Fibroblast of skin of right quadriceps (primary cell): ENCODE measurements at places on chromosomes 12 and 14.
A peak's percentile ranks its signal among the peaks of the same experiment; 100 is the strongest.

DNA sequence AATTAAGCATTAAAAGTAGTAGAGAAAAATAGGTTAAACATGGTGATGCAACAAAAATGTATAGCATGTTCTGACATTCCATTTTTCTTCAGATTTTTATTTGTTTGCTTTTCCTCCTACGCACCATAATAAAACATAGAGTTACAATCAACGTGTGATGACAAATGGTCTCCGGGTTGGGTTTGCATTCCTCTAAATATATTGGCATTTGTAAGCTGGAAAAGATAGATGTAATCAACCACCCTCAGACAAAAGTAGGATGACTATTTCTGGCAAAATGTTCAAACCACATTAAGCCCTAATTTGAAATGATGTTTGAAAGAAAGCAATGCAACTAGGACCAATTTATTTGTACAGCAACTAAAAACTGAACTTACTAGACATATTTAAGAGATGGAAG is 58.4 kb downstream of the SLC25A21 start:
- DNase-seq: peak; percentile 42

GRCh38 chr12:6635375-6635855 is 344 bp downstream of the LPAR5 start:
- peak; percentile 25 for DNase-seq

- no peak for DNase-seq
Measured at GRCh38 chr12:46590991-46591703, 218.6 kb upstream of the SLC38A2 start.

DNA sequence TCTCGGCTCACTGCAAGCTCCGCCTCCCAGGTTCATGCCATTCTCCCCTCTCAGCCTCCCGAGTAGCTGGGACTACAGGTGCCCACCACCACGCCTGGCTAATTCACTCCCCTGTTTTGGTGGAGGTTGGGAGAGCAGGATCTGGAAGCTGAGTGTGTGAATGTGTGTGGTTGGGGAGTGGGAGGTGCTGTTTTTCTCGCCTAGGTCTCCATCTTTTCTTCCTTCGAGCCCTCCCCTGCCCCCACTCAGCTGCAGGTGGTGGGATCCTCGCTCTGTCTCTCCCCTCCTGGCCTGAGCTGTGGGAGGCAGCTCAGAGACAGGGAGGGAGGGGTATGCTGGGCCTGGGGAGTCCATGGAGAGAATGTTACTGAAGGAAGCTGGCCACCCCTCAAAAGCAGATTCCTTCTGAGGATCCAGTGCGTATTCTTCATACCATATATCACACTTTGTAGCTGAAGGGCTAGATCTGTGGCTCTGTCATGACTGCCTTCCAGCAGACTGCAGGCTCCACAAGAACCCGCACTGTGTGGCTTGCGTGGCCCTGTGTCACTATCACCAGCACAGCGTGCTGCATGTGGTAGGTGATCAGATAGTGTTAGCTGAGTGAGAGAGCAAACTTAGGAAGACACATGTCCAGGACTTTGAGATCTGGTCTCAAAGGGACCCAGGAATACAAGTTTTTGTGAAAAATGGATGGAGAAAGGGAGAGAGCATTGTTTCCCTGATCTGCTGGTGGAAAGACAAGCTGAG is 2.8 kb downstream of the KRT83 start:
- DNase-seq: no peak

GRCh38 chr12:57657744-57658143 is 24.7 kb upstream of the B4GALNT1 start:
- DNase-seq: no peak
